Ovary (tissue), 10 donors: ENCODE measurements at places on chromosomes 7 and 10. TPM values are rescaled to one million over a fixed set of nuclear protein-coding genes. Genes with fewer than 3 reads are reported as not detected.

Gene FGL2
- 3.5 TPM for total RNA-seq

Gene HTR7
- total RNA-seq = 0.11 TPM

Gene ADIRF
- 154 TPM for total RNA-seq

Gene TAS2R16
- not detected for total RNA-seq

Gene SFTPD
- total RNA-seq = 0.28 TPM

Gene SCART1
- 4.4 TPM for total RNA-seq

Gene LRIT2
- total RNA-seq = not detected
